A549 treated with dexamethasone at 1 μM for 4 hours (cell line): ENCODE measurements at places on chromosomes 4 and X. TPM values are rescaled to one million over a fixed set of nuclear protein-coding genes. Genes with fewer than 3 reads are reported as not detected.

SLC35A2 gene
- 51.3 to 61.5 TPM (median 59.4 TPM) in 5 replicates for total RNA-seq

CSN1S1 gene
- total RNA-seq = not detected in 5 replicates

SLITRK2 gene
- 0.01 to 0.02 TPM in 2 of 5 replicates, not detected in the others for total RNA-seq

SLC38A5 gene
- total RNA-seq = 0.08 to 0.24 TPM (median 0.18 TPM) in 4 of 5 replicates, not detected in the other

CCNA2 gene
- total RNA-seq = 41.0 to 47.0 TPM (median 41.2 TPM) in 5 replicates

ZXDA gene
- total RNA-seq = 1.2 to 2.2 TPM (median 1.7 TPM) in 5 replicates
